ENCODE measurements at places on chromosomes 13 and 19.

- no peak for DNase-seq
Measured at GRCh38 chr13:27406178-27406939, 18.1 kb upstream of the GTF3A start.

DNA sequence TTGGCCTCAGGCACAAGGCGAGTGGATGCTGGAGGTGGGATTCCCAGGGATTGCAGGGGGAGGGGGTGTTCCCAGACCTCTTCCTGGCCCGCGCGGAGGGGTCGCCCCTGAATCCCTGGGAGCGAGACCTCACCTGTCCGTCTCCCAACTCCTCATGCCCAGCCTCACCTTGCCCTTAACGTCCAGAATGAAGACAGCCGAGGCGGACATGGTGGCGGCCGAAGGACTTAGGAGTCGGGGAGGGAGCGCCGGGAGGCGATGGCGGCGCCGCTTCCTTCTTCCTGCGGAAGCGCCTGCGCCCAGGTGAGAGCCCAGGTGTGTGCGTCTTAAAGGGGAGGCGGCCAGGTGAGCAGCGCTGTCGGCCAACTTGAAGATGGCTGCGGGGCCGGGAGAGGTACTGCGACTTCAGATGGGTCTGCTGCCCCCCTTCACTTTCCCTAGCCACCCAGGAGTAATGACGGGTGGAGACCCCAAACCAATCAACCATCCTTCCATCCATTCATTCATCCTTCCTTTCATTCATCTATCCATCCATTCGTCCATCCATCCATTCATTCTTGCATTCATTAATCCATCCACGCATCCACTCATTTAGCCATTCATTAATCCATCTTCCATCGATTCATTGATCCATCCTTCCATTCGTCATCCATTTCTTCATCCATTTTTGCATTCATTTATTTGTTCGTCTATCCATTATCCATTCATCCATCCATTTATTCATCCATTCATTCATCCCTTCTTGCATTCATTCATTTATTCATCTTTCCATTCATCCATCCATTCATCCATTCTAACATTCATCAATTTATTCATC lies at the start of gene AP1M2:
Gene AP1M2 (minus strand): TSS at position 291 of the 817 bp plus-strand sequence. CDS start 81 bp downstream, at position 210.
- no peak for DNase-seq

- DNase-seq = no peak
Measured at GRCh38 chr19:17346109-17346671, 8.8 kb downstream of the GTPBP3 start.

DNA sequence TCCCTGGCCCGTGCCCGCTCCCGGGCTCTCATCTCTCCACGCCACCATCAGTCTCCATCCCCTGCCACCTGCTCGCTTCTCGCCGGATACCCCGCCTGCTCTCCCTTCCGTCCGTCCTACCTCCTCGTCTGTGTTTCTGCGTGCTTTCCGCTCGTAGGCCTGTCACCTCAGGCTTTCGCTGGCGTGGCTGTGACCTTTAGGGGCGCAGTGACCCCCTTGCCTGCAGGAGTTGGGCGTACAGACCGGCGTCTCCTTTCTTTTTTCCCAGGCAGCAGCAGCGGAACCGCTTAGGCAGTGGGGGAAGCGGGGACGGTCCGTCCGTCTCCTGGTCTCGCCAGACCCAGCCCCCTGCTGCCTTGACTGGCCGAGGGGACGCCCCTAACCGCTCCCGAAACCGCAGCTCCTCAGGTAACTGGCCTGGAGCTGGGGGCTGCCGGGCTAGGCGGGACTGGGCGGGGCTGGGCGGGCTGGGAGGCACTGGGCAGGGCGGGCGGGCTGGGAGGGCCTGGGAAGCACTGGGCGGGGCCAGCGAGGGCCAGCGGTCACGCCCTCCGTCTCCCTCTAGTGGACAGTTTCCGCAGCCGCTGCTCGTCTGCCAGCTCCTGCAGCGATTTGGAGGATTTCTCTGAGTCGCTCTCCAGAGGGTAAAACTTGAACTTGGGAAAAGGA lies 6.3 kb downstream of the PGLYRP1 start:
- peak; percentile 87 for DNase-seq

DNA sequence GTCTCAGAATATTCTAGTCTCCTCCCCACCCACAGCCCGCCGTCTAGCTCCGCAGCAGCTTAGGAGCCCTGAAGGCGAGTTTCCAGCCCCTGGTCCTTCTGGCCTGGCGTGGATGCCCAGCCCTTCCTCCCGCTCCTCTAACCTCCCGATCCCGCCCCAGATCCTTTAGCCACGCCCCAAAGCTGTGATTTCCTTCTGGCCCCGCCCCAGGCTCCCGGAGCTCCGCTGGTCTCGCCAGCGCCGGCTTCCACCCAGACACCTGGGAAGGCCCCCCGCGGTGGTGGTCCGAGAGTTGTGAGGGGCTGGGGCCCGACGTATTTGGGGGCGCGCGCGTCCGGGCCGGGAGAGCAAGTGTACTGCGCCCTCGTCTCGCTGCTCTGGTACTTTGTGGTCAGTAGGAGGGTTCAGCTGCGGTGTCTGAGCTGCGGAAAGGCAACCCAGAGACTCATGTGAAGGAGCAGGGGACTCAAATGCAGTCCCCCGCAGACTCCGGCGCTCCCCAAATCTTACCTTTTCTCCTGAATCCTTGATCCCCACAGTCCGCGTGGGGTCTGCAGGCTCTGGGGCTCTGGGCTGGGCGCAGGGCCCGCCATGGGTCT lies at the start of gene CGB7:
Gene CGB7 (minus strand): TSS at position 114 of the 599 bp plus-strand sequence. CDS start 2,374 bp downstream, outside the sequence.
- DNase-seq = no peak

DNA sequence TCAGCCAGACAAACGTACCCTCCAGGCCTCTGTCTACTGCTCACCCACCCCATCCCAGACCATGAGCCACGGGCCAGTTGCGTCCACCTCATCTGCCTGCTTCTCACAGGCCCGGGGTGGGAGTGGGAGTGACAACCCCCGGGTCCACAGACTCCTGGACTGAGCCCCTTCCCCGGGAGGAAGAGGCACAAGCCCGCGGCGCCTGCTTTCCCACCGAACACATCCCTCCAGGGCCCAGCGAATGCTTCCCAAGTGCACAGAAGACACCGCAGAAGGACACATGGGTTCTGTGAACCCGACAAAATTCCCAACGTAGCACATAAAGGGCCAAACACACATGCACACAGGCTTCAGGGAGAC lies 18.0 kb upstream of the PLPP2 start:
- DNase-seq = no peak

DNA sequence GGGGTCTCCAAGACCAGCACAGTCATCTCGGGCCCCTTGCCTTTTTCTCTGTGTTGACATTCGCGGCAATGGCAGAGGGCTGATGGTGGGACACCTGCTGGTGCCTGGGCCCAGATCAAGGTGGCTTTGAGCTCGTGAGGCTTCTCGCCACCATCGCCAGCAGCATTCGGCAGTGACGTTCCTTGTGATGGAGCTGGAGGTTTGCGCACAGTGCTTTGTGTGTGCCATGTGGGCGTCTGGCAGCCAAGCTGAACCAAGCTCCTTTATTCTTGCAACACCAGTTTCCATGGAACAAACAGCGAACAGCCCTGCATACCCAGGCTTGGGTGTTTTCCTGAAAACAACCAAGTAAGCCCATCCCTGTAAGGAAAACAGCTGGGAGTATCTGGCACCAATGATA lies 9.1 kb upstream of the TMEM255B start:
- DNase-seq = no peak

DNA sequence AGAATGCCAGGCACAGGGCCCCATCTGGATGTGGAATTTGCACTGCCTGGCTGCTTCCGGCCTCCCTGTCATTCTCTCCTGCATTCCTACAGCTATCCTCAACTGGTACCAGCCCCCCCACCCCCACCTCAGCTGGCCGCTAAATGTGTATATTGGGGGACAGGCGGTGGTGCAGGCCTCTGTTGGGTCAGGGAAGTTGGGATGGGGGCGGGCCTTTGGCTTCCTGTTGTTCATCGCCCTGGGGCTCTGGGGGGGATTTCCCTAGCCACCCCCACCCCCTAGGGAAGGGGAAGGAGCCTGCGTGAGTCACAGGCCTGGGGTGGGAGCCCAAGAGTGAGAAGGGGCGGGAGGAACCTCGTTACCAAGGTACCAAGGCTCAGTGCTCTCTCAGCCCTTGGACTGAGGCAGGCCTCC lies 10.6 kb downstream of the POU2F2 start:
- no peak for DNase-seq

GRCh38 chr13:98428256-98428966 lies 148.5 kb downstream of the STK24 start:
- DNase-seq = no peak

- DNase-seq = no peak
Measured at GRCh38 chr13:46903748-46904147, 6.9 kb upstream of the HTR2A start.

- DNase-seq = no peak
Measured at GRCh38 chr13:40480012-40480914, 186.2 kb downstream of the FOXO1 start.

DNA sequence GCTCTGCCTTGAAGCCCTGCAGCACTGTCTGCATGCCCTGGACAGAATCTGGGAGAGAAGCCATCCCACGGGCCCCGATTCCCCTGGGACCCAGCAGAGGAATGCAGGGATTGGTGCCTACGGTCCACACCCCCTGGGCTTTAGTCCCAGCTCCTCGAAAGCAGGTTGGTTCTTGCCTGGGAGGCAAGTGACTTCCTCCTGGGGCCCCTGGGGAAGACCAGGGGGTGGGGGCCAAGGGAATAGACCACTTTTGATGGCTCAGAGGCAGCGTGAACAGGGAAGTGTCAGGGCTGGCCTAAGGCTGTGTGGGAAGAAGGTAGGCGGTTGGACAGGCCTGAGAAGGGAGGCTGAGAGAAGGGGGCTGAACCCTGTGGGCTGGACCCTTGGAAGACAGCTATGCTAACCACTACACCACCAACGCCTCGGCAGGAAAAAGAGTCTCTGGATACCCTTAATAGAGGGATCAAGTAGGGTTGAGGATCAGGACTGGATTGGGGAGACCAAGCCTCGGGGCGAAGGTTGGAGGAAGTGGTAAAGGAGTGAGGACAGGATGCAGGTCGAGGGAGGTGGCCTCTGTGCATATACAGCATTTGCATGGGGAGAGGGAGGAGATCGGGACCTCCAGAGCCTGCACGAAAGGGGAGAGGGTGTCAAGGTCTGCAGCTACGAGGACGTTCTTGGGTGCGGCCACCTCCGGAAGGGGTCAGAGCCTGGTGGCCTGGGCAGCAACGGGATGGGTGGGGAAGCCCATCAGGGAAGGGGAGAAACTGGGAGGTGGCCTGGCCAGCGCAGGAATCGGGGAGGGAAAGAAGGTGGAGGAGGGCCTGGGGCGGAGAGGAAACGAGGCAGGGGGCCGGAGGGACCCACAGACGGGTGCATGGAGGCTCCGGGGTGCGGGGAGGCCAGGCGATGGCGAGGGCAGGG lies 709 bp downstream of the DPP9 start:
- DNase-seq = no peak

- DNase-seq = no peak
Measured at GRCh38 chr19:27775395-27775794, 1437.6 kb downstream of the UQCRFS1 start.

DNA sequence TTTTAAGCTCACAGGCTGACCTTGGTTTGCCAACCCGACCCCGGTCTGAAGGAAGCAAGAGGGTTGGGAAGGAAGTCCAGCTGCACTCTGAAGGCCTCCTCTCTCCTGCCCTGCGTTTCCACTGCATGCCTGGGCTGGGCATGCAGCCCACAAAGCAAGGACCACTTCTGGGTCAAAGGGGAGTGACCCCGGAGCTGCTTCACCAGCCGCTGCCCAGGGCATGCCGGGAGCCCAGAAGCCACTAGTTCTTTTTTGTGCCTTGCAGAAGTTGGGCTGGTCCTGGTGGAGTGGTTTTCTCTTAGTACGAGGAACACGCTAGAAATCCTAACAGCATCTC lies 166.7 kb downstream of the FLT1 start:
- DNase-seq = no peak

DNA sequence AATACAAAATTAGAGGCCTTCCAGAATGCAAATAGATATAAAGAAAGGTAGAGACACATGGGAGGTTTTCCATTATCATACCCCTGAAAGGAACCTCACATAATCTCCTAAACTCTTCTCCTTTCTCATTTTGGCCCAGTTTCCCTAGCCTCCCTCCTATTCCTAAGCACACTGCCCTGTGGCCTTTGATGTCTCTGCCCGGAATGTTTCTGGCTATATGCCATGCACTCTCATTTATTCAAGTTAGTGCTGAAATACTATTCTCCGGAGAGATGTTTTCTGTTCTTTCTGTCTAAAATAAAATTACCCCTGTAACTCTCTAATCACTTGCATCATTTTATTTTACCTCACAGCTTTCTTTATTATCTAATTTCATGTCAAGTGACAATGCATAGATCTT lies 1287.7 kb downstream of the SLITRK5 start:
- DNase-seq = no peak

GRCh38 chr13:22118158-22118557 lies 447.3 kb downstream of the FGF9 start:
- DNase-seq = no peak

DNA sequence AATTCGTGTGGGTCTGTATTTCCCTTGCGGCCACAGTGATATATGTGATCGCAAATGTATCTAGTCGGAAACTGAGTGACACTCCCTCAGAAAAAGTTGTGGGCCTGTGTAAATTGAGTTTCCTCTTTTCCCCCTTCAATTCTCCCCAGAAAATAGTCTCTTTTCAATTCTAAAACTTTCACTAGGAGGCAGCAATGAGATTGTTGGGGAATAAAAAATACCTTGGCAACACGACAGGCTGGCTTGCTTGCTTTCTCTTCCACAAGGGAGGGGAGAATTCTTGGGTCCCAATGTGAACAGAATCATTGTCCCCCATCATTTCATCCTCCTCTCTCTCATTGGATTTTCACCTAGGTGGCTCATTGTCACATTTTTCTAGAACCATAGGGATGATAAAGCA lies 3.7 kb upstream of the SOX21 start:
- DNase-seq = no peak

DNA sequence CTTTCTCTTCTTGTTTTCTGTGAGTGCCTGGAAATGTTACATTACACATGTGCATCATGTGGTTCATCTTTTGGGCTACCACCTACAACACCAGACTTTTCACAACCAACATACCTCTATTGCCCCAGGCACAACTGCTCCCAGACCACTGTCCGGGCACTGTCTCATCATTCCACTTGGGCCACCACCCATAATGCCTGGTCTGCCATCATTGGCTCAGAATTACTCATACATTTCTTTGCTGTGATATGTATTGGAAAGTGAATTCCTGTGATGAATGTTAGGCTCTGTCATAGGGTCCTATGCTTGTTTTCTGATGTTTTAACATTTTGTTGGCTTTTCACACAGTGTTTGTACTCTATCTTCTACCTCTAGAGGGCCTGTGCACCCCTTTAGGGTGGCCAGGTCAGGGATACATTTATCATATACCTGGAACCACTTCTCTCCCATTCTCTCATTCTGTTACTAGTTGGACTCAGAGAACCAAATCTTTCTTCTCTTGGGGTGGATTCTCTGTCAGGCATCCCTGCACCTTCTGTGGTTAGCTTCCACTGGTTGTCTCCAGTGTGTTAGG lies 172.8 kb downstream of the NHLRC3 start:
- no peak for DNase-seq

Measured in left forelimb (tissue), 1 donor.